ENCODE measurements at places on chromosomes 7 and 10.

DNA sequence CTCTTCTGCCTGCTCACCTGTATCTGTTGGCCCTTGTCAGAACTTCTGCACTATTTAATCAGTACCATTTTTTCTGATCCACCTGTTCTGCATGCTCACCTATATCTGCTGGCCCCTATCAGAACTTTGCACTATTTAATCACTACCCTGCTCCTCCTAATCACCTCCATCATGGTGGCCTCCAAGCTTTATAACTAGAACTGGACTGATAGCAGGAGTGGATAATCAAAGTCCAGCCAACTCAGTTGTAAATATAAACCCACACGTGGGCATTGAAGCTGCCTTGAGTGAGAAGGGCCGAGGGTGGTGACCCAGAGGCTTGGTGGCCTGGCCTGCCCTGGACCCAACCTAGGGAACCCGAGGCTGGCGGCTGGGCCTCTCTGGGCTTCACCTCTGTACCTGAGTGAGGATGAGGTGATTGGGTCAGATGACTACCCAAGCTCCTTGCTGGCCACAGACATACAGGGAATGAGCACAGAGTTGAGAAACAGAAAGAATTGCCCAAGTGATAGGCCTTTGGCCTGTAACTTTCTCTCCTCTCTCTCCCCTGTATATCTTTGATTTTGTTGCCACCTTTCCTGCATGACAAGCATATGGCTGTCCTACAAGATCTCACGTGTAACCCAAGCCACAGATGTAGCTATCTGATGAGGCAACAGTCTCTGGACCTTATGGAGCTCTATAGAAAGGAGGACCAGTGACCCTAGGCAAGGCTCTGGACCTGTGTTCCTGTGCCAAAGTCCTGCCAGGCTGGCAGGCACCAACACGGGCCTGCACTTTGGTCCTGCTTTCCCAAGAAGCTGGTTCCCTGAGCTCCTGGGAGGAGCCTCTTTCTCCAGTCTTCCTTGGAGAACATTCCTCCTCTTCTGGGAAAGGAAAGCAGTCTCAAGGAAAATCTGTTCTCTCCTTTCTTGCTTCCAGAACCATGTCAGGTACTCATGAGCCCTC lies 23.4 kb upstream of the FAM3C start:
- no peak overlapping the region for H3K27ac ChIP-seq
- no peak for DNase-seq
- no peaks in the 10 kb centered on the region for H3K4me1 ChIP-seq
- no peak overlapping the region for H3K4me3 ChIP-seq
- H3K27me3 ChIP-seq: no peaks in the 10 kb centered on the region

- no peaks in the 10 kb centered on the region for H3K36me3 ChIP-seq
- H3K4me1 ChIP-seq: peaks cover 20% of the 10 kb centered on the region
- H3K27me3 ChIP-seq: no peaks in the 10 kb centered on the region
- H3K27ac ChIP-seq: no peak overlapping the region
These were observed 285.2 kb upstream of the MKLN1 start for GRCh38 chr7:131042269-131043160.

DNA sequence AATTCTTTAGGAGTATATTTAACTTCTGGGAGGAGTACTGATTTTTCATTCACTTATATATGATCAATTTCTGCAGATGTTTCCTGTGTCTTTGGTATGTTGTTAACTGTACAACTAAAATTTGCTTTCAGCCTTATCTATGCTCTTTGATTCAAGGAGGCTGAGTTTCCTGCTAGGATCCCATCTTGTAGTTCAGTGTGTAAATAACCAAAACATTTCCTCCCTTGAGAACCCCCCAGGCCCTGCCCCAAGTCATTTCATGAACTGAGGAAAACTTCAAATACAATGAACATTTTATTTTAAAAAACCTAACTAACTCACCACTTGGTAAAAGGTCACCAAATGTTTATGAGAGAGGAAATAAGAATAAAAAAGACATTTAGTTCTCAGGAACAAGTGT lies 55.5 kb downstream of the VWA2 start:
- no peaks in the 10 kb centered on the region for H3K27me3 ChIP-seq
- H3K27ac ChIP-seq: no peak overlapping the region
- no peaks in the 10 kb centered on the region for H3K36me3 ChIP-seq
- H3K4me1 ChIP-seq: no peaks in the 10 kb centered on the region
- H3K4me3 ChIP-seq: no peak overlapping the region
- no peak for DNase-seq

GRCh38 chr7:11831736-11832495 lies at the start of gene THSD7A:
THSD7A (minus strand) TSS chr7:11832198; CDS start chr7:11831946, 252 bp downstream.
- no peaks in the 10 kb centered on the region for H3K27me3 ChIP-seq
- H3K4me3 ChIP-seq: no peak within 1 kb of the TSS
- no peaks in the 10 kb centered on the region for H3K36me3 ChIP-seq

GRCh38 chr7:101363196-101363733 lies 590 bp downstream of the COL26A1 start:
- H3K36me3 ChIP-seq: no peaks in the 10 kb centered on the region
- H3K27ac ChIP-seq: no peak overlapping the region
- H3K27me3 ChIP-seq: no peaks in the 10 kb centered on the region
- no peak for DNase-seq

DNA sequence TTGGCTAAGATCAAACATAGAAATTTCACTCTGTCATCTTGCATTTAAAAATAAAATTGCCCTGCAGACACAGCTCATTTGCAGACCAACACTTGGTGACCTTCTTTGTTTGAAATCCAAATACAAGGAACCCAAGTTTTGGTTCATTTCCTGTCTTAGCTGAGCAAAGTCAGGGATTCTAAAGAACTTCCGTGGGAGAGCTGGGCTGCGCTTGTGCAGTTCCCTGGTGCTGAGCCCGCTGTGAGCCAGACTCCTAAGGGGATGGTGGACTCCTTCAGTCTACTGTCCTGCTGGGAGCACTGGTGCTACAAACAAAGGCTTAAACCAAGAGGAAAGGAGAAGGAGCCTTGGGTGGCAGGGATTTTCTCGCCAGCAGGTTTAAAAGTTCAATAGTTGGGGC lies 60.0 kb downstream of the MYOF start:
- no peak overlapping the region for H3K27ac ChIP-seq
- no peaks in the 10 kb centered on the region for H3K4me1 ChIP-seq
- H3K4me3 ChIP-seq: no peak overlapping the region
- no peak for DNase-seq

DNA sequence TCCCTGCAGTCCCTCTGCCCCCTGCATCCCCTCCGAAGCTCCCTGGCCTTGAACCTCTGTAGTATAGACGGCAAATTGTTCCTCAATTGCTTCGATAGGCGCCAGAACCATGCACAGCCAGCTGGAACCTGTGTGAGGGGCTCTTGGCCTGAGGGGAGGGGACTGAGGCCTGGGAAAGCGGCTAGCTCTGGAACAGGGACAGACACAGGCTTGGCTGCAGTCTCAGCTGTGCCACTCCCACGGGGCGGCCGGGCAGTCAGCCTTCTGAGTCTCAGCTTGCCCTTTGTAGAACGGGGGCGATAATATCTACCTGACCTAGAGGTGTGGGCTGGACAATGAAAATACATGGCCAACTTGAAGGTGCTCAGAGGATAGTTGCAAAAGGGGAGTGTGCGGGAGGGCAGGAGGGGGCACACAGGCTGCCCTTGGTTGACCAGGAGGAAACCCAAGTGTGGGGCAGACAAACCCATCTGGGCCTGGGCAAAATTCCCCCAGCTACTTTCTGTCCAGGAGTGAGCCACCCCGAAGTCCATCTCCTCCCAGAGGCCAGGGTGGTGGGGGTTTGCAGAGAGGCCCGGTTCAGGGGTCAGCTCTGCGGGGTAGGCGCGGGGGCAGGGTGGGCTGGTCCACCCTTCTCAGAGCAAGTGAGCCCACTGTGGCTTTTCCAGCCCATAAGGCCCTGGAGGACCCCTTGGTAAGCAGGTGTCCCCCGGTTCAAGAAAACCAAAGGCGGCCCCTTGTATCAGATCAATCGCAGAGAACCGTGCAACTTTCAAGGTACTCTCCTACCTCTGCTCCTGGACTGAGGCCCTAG lies 4.6 kb downstream of the CRYGN start:
- peaks cover 55% of the 10 kb centered on the region for H3K4me1 ChIP-seq
- no peak overlapping the region for H3K27ac ChIP-seq
- no peak for DNase-seq
- H3K4me3 ChIP-seq: no peak overlapping the region

DNA sequence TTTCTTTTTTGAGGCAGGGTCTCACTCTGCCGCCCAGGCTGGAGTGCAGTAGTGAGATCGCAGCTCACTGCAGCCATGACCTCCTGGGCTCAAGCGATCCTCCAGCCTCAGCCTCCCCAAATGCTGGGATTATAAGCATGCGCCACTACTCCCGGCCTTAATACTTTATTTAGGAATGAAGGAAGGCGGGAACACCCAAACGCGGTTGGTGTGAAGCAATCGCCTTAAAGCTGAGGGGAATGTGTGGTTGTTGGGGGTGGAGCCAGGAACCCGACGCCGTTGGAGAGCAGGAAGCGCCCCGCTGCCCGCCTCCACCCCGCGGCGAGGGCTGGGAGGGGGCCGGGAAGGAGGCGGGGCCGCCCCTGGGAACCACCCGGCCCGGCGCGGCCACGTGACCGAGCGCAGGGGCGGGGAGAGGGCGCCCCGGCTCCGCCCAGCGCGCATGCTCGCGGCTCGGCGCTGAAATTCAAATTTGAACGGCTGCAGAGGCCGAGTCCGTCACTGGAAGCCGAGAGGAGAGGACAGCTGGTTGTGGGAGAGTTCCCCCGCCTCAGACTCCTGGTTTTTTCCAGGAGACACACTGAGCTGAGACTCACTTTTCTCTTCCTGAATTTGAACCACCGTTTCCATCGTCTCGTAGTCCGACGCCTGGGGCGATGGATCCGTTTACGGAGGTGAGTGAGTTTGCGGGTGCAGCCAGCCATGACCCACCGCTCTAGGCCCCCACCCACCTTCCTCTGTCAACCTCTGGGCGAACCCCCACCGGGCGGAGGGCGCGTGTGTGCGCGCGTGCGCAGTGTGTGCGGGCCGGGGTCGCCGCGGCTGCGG lies at the start of gene ANLN:
Gene ANLN (plus strand): TSS at position 492 of the 828 bp plus-strand sequence. CDS start 165 bp downstream, at position 657.
- H3K27me3 ChIP-seq: no peaks in the 10 kb centered on the region
- H3K27ac ChIP-seq: peak within 1 kb of the TSS; percentile 67
- H3K4me1 ChIP-seq: peaks cover 8% of the 10 kb centered on the region
- DNase-seq: peak; percentile 91

GRCh38 chr7:90061077-90061476 lies 93.2 kb upstream of the STEAP1 start:
- H3K36me3 ChIP-seq: no peaks in the 10 kb centered on the region
- no peaks in the 10 kb centered on the region for H3K27me3 ChIP-seq
- H3K27ac ChIP-seq: no peak overlapping the region
- H3K4me3 ChIP-seq: no peak overlapping the region
- no peaks in the 10 kb centered on the region for H3K4me1 ChIP-seq
- no peak for DNase-seq

GRCh38 chr7:108442039-108442568 lies 14.1 kb downstream of the NRCAM start:
- no peaks in the 10 kb centered on the region for H3K36me3 ChIP-seq
- H3K4me1 ChIP-seq: no peaks in the 10 kb centered on the region
- no peak overlapping the region for H3K4me3 ChIP-seq
- no peaks in the 10 kb centered on the region for H3K27me3 ChIP-seq
- H3K27ac ChIP-seq: no peak overlapping the region

DNA sequence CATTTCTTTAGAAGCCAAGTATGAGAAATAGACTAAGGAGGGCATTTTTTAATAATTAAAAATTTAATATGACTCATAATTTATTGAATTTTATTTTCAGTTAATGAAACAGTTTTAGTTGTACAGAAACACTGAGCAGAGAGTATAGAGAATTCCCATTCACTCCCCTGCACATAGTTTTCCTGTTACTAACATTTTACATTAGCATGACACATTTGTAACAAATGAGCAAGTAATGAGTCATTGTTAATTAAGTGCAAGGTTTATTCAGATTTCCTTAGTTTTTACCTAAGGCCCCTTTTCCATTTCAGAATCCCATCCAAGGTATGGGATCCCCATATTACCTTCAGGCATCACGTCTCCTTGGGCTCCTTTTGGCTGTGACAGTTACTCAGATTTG lies 271.5 kb upstream of the FZD8 start:
- no peak for DNase-seq
- H3K27me3 ChIP-seq: no peaks in the 10 kb centered on the region
- no peaks in the 10 kb centered on the region for H3K4me1 ChIP-seq

GRCh38 chr10:20454331-20454730 lies 442.8 kb downstream of the NEBL start:
- no peak overlapping the region for H3K4me3 ChIP-seq
- no peak overlapping the region for H3K27ac ChIP-seq
- DNase-seq: no peak

DNA sequence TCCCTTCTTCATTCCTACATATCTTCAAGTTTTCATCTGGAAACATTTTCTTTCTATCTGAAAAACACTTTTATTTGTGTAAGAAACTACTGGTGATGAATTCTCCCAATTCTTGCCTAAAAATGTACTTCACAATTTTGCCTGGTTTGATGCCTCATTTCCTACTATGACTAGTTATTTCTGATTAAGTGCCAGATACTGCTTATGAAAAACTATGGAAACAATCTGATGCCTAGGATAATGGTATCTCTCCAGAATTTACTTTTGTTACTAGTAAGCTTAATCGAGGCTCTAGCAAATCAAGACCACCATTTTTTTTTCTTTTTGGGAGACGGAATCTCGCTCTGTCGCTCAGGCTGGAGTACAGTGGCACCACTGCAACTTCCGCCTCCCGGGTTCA lies 31.3 kb downstream of the CACUL1 start:
- H3K4me3 ChIP-seq: no peak overlapping the region
- H3K4me1 ChIP-seq: peaks cover 3% of the 10 kb centered on the region
- H3K27me3 ChIP-seq: no peaks in the 10 kb centered on the region
- H3K27ac ChIP-seq: no peak overlapping the region
- no peak for DNase-seq

- DNase-seq: no peak
- no peaks in the 10 kb centered on the region for H3K36me3 ChIP-seq
- no peaks in the 10 kb centered on the region for H3K4me1 ChIP-seq
- H3K27me3 ChIP-seq: no peaks in the 10 kb centered on the region
- H3K4me3 ChIP-seq: no peak overlapping the region
- H3K27ac ChIP-seq: no peak overlapping the region
These were observed 9.0 kb downstream of the RPEL1 start for GRCh38 chr10:103254538-103255325.

- no peak overlapping the region for H3K4me3 ChIP-seq
- no peak for DNase-seq
- no peaks in the 10 kb centered on the region for H3K4me1 ChIP-seq
- no peak overlapping the region for H3K27ac ChIP-seq
These were observed 80.8 kb downstream of the WDR11 start for GRCh38 chr10:120931999-120932398.

DNA sequence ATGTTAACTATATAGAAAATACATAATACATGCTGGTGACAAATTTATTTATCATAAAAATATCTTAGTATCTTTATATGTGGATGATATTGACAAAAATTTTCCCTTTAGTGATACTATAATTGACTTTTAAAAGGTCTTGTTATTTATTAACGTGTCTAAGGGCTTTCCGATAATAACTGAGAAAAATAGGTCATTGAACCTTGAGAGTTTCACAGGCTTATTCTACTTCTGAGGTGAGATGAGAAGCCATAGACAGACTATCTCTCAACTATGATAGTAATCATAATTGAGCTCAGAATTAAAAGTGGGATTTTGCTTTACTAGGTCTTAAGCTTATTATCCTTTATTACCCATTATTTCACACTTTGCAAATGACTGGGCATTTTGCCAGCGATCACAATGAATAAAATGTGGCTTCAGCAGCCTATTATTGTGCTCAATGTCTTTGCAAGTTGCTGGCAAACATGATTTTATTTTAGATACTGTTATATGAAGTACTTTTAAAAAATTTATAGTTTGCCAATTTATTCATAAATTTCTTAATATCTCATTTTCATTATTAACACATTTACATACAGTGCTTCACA lies 574.5 kb downstream of the ZWINT start:
- H3K4me3 ChIP-seq: no peak overlapping the region
- H3K27me3 ChIP-seq: no peaks in the 10 kb centered on the region
- no peaks in the 10 kb centered on the region for H3K4me1 ChIP-seq
- no peaks in the 10 kb centered on the region for H3K36me3 ChIP-seq

GRCh38 chr7:100472854-100473499 lies 6.0 kb downstream of the TSC22D4 start:
- H3K4me1 ChIP-seq: peaks cover 42% of the 10 kb centered on the region

All from naive thymus-derived CD4-positive, alpha-beta T cell (primary cell).